ENCODE measurements at places on chromosomes 1 and 21.
A peak's percentile ranks its signal among the peaks of the same experiment; 100 is the strongest.

DNA sequence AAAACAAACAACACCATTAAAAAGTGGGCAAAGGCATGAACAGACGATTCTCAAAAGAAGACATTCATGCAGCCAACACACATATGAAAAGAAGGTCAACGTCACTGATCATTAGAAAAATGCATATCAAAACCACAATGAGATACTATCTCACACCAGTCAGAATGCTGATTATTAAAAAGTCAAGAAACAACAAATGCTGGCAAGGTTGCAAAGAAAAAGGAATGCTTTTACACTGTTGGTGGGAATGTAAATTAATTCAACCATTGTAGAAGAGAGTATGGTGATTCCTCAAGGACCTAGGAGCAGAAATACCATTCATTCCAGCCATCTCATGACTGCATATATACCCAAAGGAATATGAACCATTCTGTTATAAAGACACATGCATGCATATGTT lies 419.6 kb downstream of the NEGR1 start:
- DNase-seq, result no peak

DNA sequence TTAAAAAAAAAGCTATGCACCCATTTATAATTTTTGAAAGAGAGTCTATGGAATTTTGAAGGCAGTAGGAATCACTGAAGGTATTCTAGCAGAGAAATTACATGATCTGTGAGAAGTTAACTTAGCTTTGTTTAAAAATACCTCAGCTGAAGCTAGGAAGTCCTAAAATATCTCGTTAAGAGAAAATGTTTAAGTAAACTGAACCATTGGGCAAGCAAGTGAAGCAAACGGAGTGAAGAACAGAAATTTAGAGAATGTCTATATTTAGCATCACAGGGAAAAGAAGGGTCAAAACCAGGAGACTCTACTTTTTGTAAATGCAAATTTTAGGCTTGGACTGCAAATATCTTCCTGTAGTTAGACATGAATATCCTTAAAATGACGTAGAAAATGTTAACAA lies 230.8 kb downstream of the HMCN1 start:
- DNase-seq, result no peak

DNA sequence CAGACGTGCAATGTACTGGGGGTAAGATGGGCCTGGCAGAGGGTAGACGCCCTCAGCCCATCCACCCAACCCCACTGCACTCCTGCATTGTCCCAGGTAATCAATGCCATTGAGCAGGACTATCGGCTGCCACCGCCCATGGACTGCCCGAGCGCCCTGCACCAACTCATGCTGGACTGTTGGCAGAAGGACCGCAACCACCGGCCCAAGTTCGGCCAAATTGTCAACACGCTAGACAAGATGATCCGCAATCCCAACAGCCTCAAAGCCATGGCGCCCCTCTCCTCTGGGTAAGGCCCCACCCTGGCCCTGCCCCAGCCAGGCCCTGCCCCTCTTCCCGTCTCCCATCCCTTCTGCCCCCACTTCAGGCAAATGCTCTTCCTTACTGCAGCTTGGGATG lies 62.4 kb downstream of the LACTBL1 start:
- DNase-seq, result no peak

- no peak for DNase-seq
Observed at GRCh38 chr1:45531873-45532272, 10.2 kb upstream of the PRDX1 start.

DNA sequence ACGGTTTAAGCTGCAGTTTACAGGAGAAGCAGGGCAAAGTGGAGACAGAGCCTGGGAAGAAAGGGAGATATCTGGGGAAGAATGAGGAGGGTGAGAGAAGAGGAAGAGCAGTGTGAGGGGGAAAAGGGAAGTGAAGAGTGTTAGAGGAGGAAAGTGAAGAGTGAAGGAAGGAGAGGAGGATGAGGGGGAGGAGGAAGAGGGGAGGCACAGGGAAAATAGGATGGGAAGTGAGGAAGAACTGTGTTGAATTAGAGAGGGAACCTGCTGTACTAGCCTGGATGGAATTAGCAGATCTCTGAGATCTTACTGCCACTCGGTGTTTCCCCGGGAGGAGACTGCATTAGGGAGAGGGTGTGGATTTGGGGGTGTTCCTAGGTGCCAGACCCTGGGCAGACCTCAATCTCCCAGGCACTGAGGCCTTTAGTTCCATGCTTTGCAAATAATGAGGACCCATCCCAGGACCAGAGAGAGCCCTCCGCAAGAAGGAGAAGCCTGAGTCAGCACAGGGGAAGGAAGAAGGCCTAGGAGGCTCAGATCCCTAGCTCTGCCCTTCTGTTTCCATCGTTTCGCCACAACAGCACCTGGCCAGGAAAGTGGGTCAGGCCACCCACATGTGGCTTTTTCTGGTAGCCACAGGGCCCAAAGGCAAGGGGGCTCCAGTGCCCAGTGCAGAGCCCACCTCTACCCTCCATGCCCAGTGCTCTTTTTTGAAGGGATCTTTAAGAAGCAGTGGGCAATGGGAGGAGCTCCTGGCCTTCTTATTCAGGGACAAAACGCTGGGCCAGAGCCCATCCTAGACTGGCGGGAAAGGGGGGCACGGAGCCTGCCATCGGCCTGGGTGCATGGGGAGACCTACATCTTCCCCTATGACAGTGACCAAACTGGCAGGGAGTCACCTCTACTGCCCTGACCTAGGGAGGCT lies 2.0 kb downstream of the LRRN2 start:
- DNase-seq, result no peak

GRCh38 chr1:193613041-193613440 lies 426.6 kb upstream of the B3GALT2 start:
- DNase-seq, result no peak

GRCh38 chr1:70840260-70840953 lies 207.2 kb downstream of the PTGER3 start:
- DNase-seq, result no peak

DNA sequence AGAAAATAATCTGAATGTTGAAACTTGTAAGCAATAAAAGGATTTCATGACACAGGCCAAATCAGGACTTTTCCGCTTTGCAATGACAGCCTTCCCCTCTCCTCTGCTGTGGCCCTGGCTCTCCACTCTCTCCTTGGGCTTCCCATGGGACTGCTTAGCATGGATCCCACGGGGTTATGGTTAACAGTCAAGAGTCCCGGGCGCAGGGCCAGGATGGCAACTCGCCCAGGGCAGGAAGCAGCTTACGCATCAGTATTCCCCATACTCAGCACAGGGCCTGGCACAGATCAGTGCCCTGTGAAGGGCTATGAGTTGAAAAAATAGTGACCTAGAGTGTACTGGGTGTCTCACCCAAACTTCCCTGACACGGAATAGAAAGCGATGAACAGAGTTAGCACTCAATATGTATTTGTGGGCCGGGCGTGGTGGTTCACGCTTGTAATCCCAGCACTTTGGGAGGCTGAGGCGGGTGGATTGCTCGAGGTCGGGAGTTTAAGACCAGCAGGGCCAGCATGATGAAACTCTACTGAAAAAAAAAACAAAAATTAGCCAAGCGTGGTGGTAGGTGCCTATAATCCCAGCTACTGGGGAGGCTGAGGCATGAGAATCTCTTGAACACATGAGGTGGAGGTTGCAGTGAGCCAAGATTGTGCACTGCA lies 29.1 kb upstream of the GRHL3 start:
- DNase-seq, result no peak

- no peak for DNase-seq
Observed at GRCh38 chr1:220160027-220160426, 66.1 kb downstream of the IARS2 start.

DNA sequence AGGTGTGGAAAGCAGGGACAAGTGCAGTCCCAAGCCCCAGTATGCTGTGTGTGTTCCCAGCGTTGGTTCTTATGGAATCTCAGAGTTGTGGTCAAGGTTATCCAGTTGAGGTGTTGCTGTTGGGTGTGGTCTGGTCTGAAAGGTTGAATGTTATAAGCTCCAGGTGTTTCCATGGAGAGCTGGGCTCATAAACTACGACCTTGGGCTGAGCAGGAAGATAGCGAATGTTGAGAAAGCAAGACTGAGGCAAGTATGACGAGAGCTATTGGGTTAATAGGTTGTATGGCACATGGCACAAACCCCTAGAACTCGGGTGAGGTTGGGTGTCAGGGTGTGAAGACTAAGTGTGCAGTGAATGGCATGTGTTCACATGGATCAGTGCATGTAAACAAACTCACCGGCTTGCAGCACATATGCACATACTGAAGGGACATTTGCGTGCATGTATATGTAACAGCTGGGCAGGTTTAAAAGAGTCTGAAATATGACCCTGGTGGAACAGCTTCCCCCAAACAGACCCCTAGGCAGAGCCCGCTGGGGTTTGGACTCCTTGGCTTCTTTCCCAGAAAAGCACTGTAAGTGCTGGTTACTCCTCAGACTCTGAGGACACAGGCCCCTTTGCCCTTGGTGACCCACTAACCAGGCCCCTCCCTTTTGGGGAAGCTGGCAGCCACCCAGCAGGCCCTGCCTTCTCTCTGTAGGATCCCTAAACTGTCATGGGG lies 117.5 kb downstream of the NAV1 start:
- no peak for DNase-seq

DNA sequence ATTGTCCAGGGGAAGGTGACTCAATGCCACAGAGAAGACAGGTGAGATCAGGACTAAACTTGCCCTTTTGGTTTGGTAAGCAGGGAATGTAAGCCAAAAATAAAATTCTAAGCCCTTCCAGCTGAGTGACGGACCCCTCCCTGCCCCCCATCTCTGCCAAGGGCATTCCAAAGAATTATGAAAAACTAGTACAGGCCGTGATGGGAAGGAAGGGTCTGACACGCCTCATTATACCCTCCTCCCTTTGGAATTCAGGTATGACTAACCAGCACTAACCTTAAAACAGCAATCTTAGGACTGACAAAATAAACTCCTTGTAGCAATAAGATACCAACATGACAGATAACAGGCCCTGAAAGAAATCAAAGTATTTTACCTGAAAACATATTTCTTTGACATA lies 99.6 kb downstream of the GABPA start:
- DNase-seq, result no peak

GRCh38 chr1:93905734-93906133 lies 3.5 kb downstream of the GCLM start:
- no peak for DNase-seq

DNA sequence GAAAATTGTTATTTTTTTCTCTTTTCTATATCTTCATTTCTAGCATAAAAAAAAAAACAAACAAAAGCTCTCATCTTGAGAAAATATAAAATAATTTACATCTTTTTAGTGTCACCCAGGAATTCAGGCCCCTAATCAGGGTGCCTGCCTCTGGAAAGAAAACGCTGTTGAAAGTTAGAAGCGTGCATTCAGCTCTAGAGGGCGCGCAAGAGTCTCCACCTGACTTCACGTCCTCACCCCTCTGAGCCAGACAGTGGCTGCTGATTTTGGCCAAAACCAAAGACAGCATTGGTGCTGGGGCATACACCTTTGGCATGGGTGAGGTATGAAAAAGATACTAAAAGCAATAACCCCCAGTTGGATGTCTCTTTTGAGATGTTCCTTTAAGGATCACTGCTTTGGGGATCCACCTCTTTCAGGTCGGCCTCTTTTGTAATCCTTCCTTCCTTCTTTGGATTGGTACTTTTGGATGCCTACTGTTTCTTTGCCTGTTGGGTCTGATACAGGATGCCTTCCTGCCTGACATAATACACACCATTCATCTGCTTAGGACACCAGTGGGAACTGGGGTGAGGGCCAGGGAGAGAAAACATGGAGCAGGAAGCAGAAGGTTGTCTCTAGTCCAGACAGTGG lies 77.6 kb upstream of the CHRM3 start:
- peak; percentile 5 for DNase-seq

DNA sequence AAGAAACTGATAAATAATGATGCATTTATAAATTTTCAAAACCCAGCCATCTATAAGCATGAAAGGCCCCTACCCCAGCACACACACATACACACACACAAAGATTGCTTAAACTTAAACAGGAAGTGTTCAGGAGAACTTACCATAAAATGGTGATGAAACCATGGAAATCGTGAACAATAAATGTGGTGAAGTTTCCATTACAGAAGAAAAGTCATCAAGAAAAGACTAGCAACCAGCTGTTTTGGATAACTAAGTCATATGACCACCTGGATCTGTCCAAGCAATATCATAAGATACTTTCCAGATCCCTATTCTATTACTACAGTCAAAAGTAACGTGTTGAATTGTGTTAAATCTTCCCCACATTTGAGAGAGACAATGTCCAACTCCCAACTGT lies 24.1 kb downstream of the RGS5 start:
- DNase-seq, result no peak

DNA sequence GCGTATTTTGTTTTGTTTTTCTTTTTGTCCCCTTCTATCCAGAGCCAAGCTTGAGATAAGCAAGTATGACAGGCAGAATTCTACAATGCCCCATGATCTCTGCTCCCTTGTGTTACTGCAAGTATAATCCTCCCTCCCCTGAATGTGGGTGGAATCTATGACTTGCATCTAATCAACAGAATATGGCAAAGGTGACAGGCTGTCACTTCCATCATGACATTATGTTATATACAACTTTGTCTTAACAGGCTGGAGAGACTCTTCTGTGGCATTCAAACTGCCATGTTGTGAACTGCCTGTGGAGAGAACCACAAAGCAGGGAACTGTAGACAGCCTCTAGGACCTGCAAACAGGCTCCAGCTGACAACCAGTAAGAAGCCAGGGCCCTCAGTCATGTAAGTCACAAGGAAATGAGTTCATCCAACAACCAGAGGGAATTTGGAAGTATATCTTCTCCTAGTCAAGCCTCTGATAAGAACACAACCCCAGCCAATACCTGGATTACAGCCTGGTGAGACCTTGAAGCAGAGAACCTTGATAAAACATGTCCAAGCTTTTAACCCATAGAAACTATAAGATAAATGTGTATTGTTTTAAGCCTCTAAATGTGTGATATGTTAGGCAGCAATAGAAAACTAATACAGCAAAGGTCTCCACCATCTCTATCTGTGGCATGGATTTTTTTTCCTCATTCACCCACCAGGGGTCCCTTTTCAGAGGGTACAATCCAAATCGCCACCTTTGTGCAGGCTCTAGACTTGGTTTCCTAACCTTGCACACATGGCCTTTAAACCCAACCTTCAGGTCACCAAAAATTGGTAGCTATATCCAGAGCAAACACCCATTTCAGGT lies 5.7 kb upstream of the C1orf162 start:
- DNase-seq, result no peak

DNA sequence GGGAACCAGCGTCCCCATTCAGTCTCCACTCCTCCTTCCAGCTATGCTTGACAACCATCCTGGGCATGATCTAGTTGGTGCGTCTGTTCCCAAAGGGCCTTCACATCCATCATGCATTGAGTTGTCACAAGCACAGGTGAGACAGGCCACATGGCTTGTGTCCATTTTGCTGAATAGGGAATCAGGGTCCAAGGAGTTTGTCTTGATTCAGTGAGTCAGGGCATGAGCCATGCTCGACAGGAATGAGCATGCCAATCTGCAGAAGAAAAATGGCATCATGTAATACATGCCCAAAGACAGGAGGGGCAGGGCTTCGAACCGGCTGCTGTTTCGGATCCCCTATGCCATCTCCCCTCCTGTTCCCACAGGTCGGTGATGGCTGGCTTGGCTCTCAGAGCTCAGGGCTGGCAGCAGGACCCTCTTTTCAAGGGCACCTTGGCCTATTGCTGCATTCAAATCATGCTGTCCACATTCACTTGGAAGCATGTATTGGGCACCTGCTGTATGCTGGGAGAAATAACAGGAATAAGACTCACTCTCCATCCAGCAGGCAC lies 44.5 kb downstream of the PKP1 start:
- no peak for DNase-seq

- no peak for DNase-seq
Observed at GRCh38 chr1:57061369-57061768, 95.6 kb upstream of the C8B start.

GRCh38 chr1:223245983-223246382 lies 102.9 kb upstream of the TLR5 start:
- DNase-seq, result no peak

All from GM13977 (cell line).